CD4-positive, alpha-beta T cell treated with Interleukin-4 for 4 hours (primary cell): ENCODE measurements at places on chromosomes 7 and 10.
A peak's percentile ranks its signal among the peaks of the same experiment; 100 is the strongest.

DNA sequence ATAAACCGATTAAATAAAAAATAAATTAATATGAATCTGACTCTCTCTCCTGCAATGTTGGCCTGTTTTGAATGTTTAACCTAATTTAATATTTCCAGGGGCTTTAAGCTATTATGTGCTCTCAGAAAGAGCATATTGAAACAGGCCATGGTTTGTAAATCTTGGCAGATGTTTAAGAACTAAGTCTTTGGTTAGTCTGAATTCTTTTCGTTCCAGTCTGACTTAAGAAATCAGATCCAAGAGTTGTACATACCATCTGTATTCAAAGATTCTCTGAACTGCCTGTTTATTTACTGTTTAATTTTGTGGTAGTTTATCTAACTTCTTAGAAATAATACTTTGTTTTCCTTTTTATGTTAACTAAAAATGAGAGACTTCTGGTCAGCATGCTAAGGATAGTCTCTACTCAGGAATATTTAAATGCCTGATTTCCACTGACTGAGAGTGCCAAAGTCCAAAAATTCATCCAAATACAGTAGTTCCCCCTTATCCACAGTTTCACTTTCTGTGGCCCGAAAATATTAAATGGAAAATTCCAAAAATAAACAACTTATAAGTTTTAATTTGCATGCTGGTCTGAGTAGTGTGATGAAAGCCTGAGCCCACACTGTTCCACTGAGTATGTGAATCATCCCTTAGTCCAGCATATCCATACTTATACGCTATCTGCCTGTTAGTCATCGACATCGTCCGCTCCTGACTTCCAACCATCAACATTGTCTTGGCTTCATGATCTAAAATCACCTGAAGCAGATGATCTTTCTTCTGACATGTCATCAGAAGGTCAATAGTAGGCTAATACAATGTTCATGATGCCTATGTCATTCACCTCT is 238.1 kb upstream of the CSTF2T start:
- no peak for DNase-seq

DNA sequence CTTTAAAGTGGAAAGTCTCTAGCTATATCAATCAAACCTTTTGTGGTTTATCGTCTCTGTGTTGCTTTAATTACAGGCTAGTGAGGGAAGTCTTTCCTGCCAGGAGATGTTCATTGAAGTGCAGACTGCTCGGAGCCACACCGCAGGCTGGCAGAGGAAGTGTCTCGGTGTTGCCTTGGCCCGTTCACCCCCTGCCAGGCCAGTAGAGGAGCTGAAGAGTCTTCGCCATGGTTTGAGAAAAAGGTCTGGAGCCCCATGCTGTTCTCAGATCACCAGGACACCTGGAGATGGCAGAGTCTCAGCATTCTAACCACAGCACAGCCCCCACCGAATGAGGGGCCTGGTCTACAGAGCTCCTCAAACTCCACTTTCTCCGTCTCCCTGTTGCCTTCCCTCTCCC is 275.9 kb upstream of the PLPP4 start:
- no peak for DNase-seq

GRCh38 chr7:126222782-126223181 is 1030.0 kb downstream of the GRM8 start:
- no peak for DNase-seq

GRCh38 chr7:129778770-129779601 is 167.5 kb downstream of the NRF1 start:
- no peak for DNase-seq

- no peak for DNase-seq
Observed at GRCh38 chr7:26760501-26760900, 103.9 kb downstream of the SKAP2 start.

GRCh38 chr10:119445311-119445934 is 97.1 kb downstream of the RGS10 start:
- peak; percentile 69 for DNase-seq

DNA sequence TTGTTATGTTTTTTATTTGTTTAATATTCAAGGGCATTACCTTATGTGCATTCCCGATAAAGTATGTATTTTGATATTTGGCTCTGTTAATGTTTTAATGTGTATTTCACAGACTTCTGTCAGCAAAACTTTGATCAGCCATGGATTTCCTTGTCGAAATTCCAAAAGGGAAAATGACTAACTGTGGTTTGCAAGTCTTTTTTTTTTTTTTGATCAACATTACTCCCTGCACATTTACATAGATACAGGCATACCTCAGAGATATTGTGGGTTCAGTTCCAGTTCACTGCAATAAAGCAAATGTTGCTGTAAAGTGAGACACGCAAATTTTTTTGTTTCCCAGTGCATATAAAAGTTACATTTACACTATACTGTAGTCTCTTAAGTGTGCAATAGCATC is 351.9 kb downstream of the CXCL12 start:
- no peak for DNase-seq

- DNase-seq: no peak
Observed at GRCh38 chr10:131630772-131631258, 270.0 kb upstream of the PPP2R2D start.

- DNase-seq: no peak
Observed at GRCh38 chr7:45456105-45456504, 118.1 kb upstream of the ADCY1 start.

- DNase-seq: no peak
Observed at GRCh38 chr10:31709476-31709875, 219.2 kb downstream of the ARHGAP12 start.

DNA sequence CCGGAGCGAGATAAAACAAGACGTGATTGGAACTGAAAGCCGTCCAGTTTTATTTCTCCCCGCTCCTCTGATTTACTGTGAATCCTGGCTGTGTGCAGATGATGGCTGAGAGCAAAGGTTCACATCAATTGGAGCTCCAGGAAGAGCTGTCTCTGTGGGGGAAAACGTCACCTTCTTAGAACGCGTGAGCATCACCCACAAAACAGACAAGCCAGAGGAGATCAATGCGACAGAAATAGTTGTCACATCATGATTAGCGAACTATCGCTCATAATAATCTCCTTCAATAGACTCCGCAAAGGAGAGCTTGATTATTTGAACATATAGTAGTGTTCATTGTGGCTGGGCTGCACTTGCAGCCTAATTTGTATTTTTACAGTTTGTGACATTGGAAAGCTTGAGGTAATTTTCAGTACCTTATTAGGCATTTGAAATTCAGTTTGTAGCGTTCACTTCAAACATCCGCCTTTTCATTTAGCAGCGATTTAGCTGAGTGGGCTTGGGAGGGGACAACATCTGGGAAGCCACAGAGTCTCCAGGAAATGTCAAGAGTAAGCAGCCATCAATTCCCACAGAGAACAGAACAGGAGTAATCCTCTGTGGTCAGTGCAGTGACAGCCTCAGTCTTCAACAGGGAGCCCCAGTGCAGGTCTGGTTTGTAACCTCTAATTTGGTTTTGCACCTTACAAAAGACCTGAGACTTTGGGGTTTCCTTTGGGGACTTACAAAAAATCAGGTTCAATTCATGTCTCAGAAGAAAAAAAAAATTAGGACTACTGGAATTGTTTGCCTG is 276.8 kb upstream of the PFKP start:
- no peak for DNase-seq

DNA sequence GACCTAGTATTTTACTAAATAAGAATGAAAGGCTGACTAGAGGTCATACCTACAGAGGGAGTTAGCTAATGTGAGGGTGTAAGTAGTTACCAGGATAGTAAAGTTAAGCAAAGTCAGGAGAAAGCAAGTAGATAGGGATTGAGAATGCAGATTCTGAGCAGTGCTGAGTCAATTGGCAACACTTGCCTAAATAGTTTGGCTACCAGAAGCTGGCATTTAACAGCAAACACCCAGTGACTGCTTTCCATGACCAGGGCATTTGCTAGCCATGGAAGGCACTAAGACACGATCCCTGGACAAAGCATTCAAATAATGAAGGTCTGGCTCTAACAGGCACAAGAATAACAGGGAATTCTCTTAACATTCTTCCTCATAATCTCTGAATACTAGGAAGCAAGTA is 25.9 kb downstream of the TNKS2 start:
- no peak for DNase-seq

GRCh38 chr10:102813734-102814452 is 23.3 kb downstream of the CYP17A1 start:
- DNase-seq: no peak

GRCh38 chr7:18337048-18337809 is 158.3 kb upstream of the HDAC9 start:
- DNase-seq: no peak

GRCh38 chr7:130150587-130150986 is 54.6 kb downstream of the TMEM209 start:
- no peak for DNase-seq

DNA sequence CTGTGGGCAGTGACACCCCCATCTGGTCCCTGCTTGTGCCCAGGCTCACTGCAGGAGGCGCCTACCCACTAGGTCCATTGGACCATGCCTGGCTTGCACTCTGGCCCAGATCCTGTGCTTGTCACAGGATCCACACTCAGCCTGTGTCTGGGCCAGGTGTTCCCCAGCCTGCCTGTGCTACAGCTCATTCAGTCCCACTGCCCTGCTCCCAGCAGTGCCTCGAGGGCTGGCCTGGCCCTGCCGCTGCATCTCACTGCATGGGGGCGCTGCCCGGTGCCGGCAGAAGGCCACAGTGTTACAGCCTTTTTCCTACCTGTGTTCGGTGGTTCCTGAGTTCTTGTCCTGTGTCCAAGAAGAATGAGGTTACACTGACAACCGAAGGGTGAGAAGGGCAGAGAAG is 21.3 kb downstream of the SDHAF3 start:
- DNase-seq: no peak

- DNase-seq: no peak
Observed at GRCh38 chr10:125344573-125345171, 184.3 kb upstream of the CTBP2 start.

DNA sequence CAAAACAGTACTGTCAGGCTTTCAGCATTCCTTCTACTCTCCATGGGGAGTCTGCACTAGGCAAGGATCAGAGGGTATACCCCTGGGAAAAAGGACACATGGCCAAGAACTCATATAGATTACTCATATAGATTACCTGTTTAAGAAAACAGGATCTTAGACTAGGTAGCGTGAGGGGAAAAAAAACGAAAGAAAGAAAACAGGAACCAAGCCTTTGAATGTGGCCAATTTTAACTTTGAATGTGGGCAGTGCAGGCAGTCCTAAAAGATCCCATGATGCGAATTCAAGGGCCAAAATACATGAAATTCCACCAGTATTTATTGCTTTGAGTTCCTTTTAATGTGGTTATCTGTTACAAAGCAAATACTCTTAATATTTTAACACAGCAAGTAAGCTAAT is 108.6 kb upstream of the TAC1 start:
- DNase-seq: no peak

- no peak for DNase-seq
Observed at GRCh38 chr10:29648983-29649268, 14.2 kb upstream of the SVIL start.

DNA sequence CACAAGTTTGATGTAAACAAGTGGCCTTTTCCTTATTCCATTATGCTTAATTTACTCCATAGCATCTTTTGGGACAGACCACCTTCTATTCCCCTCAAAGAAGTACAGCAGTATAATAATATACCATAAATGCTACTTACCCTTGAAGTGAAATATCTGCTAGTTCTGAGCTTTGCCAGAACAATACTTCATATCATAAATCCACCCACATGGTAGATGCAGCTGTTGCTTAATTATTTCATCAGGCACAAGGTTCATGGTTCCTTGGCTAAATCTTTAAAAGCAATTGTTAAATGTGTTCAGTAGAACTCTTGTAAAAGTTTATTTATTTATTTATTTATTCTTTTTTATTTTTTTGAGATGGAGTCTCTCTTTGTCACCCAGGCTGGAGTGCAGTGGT is 32.9 kb downstream of the CSTF2T start:
- no peak for DNase-seq

GRCh38 chr7:111098011-111098925 is 7.3 kb downstream of the LRRN3 start:
- DNase-seq: peak; percentile 43
